ENCODE measurements at places on chromosomes 2 and 18.

- peak; percentile 17 for DNase-seq
These were observed 10.1 kb downstream of the CPLX4 start for GRCh38 chr18:59308248-59308937.

DNA sequence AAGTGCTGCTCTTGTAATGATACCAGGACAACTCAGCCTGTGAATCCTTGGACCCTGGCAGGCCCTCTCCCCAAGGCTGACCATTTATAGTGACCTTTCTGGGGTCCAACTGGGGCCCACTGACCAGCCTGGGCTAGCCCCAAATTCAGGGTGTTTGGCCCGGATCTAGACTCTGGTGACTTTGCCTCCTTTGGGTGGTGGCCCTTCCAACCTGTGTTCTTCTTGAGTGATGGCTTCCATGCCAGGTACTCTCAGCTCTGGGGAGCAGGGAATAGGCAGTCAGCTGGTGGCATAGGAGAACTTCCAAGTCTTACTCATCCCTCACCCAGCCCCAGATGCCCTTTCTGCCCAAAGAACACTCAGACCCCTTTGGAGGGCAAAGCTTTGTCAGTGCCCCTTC lies 10.3 kb downstream of the MYO7B start:
- DNase-seq, result no peak

DNA sequence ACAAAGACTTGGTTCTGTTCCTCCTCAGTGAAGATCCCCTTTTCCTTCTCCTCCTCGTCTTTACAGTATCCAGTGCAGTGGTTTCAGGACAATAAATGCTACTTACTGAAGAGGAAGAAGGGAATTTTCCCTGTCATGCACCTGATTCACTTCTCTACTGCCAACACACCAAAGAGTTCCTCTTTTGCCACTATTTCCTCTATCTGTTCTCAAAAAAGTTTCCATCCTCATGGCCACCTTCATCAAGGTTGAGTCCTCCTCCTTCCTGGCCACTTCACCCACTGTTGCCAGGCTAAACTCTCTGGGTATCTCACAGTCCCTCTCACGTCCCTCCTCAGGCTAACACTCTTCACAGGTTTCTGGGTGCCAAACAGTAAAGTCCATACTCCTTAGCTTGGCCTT lies 41.7 kb downstream of the PLEKHM3 start:
- no peak for DNase-seq

DNA sequence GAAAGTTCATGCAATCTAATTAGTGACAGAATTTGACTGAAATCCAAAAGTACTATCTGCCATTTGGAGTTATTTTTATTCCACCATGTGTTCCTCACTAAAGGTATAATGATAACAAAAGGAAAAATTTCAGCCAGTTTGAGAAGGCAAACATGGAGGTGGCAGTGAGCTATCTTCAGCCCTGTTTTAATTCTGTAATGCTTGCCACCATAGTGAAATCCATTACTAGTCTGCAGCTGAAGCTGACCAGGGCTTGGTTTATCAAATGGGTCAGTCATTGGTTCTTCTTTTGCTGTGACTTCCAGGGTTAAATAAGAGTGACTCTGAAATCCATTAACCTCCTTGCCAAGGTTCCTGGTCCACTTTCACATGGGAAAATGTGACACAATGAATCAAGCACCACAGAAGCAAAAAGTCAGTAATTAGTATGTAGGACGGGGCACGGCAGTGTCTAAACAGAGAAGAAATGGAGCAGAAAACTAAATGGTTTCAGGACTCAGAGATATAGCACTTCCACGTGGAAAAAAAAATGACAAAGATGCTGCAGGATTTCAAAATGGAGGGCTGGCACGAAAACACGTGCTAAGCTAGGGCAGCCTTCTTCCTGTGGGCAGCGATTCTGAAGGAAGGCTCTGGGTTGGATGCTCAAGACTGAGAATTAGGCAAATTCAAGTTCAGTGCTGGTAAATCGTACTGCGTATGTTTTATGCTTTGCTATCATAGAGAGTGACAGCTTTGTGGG lies 87.2 kb downstream of the EPHA4 start:
- no peak for DNase-seq

- no peak for DNase-seq
These were observed 31.3 kb upstream of the RAPGEF4 start for GRCh38 chr2:172704072-172704936.

GRCh38 chr2:187403568-187404260 lies 44.3 kb downstream of the CALCRL start:
- DNase-seq, result no peak

DNA sequence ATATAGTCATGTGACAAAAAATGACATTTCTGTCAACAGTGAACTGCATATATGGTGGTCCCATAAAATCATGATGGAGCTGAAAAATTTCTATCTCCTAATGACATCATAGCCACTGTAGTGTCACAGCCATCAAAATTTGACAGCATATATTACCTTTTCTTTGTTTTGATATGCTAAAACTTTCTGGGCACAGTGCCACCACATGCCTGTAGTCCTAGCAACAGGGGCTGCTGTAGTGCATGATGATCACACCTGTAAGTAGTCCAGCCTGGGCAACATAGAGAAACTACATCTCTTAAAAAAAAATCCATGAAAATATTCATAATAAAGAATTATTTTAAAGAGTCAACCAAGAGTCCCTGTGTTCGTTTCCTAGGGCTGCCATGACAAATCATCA lies 155.5 kb upstream of the SERTAD2 start:
- no peak for DNase-seq

- DNase-seq, result no peak
These were observed 31.4 kb upstream of the KCMF1 start for GRCh38 chr2:84939426-84940087.

DNA sequence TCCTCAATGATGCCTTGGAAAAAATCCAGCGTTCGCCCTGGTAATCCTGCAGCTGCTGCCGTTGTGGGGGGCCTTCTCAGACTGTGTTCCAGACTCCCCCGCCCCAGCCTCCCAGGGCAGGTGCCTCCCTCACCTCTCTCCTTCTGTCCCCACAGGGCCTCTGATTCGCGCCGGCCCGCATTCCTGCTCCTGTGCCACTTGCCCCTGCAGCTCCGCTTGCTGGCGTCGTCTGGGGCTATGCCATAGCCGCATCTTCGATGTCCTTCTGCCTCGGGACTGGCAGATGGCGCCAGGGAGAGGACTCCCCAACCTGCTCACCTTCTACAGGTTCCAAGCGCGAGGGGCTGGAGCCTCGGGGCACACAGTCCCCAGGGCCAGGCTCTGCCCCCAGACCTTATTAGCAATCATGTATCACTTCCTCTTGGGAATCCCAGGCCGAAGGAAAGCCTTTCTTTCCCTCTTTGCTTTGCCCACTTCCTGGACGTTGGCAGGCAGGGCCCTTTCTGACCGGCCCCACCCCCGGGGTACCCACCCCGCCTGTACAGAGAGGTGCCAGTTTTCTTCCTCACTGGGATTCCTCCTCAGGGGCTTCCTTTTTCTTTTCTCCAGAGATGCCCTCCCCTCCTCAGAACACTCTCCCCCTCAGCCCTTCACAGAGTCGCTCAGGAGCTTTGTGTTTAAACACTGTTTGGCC lies 4.4 kb downstream of the SPATA3 start:
- DNase-seq, result no peak

DNA sequence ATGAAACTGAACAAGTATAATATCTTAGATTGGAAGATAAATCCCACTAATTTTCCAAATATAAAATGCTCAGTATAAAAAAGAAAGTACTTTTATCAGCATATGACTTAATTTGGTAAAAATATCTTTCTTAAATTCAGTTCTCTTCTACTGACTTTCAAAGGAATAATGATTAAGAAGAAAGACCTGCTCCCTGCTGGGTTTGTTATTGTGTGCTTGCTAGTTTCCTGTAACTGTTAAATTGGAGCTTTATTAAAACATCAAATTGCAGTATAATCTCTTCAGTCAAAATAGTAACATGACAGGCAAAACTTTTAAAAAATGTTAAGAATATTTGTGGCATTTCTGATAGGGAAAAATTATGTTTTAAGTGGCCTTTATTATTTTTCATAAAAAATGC lies 1317.4 kb upstream of the CDH2 start:
- no peak for DNase-seq

GRCh38 chr2:20231598-20232026 lies 6.7 kb upstream of the SDC1 start:
- DNase-seq, result no peak

GRCh38 chr2:147927053-147927588 lies 82.3 kb downstream of the ACVR2A start:
- no peak for DNase-seq

- DNase-seq, result no peak
These were observed 66.6 kb downstream of the TWSG1 start for GRCh38 chr18:9401176-9401575.

DNA sequence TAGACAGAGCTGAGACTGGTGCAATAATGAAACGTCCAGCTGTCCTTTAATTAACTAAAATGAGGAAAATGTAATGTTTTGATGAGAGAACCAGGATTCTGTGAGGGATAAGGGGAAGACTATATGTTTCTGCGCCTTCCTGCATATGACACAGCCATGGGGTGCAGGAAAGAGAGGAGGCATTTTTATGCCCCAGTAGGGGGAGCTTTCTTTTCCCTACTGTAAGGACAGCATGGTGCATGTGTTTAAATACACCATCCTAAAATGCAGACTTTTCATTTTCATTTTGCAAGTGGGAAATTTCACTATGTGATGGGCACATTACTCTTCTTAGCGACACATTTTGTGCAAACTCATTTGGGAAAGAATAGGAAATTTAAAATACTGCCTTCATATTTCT lies 446.1 kb downstream of the ARHGAP15 start:
- no peak for DNase-seq

DNA sequence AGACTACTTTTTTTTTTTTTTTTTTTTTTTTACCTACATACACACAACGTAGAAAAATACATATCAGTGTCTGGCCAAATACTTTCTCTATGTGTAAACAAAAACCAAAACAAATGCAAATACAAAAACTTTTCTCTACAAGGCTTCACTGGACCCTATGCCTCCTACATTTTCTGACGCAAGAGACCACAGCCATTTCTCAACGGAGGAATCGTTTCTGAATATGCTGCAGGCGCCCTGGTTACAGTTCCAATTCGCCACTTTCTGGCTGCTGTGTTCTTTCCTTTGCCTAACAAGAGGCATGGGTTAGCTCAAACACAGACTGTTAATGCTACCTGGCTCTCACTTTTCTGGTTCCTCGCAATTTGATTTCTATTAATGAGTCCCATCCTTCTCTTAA lies 96.4 kb downstream of the EPB41L3 start:
- no peak for DNase-seq

DNA sequence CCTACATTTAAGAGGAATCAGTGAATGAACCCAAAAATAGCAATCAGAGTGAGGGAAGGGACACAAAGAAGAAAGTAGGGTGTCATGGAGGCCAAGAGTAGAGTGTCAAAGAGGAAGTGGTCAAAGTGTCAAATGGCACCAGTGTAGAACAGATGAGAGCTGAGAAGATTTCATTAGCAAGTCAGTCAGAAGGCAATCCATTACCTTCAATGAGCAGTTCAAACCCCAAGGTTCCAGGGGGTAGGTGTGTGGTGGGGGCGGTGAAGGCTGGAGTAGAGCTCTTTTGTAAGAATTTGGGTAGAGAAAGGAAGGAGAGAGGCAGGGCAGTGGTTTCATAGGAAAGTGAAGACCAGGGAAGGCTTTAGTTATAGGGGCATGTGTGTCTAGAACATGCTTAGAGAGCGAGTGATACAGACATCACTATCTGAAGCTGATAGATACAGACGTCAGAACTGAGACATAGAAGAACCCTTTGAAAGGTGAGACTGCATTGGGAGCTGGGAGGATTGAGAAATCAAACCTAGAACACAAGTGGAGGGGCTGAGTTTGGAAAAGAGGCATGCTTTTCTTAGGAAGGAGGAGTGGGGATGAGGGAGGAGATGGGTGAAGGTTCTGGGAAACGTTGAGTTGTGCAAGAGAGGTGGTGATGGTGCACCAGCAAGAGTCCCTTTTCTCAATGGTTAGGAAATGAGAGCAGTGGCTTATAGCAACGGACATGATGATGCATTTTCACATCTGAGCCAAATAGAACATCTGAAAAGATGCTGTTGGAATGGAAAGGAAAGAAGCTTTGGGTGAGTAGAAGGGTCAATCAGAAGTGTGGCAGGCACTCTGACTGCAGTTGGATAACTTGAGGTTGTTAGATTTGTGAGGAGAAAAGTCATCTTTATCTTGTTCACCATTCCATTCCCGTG lies 48.9 kb upstream of the IL1RL1 start:
- no peak for DNase-seq

- DNase-seq, result no peak
These were observed 140.2 kb downstream of the UBE2E3 start for GRCh38 chr2:181120625-181121024.

- DNase-seq, result no peak
These were observed 32.5 kb downstream of the BMPR2 start for GRCh38 chr2:202408546-202409140.

DNA sequence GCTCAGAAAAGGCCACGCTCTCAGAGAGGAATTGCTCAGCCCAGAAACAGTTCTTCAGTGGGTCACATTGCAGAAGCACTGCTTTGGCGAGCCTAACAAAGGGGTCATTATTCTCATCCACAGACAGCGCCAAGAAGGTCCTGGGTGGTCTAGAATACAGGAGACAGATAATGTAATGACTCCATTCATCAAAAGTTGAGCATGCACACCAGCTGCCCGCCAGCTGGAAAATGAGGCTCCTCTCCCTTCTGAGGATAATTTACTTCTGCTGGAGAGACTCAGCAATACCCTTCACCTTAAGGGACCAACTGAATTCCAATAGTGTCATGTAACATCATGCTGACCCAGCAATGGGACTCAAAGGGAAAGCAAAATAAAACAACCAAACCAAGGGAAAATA lies 79.9 kb downstream of the TRIB2 start:
- DNase-seq, result no peak

- DNase-seq, result no peak
These were observed 35.0 kb downstream of the CYP27C1 start for GRCh38 chr2:127185093-127185492.

All from GM04503 (cell line).